ENCODE measurements at places on chromosomes 16 and 17.

GRCh38 chr16:5216441-5217080 is 119.0 kb upstream of the EEF2KMT start:
- no peak for DNase-seq

DNA sequence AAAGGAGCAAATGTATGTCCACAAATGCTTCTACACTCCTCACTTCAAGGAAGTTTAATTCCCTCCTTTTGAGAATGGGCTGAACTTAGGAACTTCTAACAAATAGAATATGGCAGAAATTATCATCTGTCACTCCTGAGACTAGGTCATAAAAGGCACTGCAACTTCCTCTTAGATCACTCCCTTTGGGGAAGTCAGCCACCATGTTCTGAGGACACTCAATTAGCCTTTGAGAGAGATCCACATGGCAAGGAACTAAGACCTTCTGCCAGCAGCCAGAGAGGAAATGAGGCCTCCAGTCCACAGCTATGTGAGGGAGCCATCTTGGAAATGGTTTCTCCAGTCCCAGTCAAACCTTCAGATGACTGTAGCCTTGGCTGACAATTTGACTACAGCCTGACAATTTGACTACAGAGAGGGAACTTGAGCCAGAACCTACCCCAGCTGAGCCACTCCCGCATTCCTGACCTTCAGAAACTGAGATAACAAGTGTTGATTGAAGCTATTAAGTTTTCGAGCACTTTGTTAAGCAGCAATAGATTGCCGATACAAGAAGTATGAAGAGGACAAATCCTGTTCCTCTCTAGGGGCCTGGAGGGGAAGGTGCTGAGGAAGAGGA is 113.4 kb upstream of the SEC14L1 start:
- no peak for DNase-seq

DNA sequence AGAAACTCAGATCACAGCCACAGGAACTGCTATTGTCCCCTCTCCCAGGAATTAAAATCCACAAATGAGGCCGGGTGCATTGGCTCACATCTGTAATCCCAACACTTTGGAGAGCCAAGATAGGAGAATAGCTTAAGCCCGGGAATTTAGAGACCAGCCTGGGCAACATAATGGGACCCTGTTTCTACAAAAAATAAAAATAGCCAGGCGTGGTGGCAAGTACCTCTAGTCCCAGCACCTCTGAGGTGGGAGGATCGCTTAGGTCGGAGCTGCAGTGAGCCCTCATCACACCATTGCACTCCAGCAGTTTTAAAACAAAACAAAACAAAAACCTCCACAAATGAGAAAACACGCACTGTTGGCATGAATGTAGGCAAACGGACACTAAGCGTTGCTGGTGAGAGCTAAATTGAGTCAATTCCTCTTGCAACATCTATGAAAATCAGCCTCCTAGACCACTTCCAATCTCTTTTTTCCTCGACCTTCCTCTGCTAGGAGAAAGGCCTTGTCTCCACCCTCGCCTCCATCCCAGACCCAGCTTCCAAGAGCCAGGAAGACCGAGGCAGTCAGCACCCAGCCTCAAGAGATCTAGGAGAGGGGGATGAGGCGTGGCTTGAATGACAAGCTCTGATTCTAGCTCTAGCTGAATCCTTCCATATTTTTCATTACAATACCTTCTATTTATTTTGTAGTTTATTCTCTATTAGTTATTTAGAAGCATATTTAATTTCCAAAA is 14.8 kb downstream of the TLE7 start:
- no peak for DNase-seq

GRCh38 chr17:1227917-1228780 is 42.1 kb upstream of the BHLHA9 start:
- peak; percentile 16 for DNase-seq

DNA sequence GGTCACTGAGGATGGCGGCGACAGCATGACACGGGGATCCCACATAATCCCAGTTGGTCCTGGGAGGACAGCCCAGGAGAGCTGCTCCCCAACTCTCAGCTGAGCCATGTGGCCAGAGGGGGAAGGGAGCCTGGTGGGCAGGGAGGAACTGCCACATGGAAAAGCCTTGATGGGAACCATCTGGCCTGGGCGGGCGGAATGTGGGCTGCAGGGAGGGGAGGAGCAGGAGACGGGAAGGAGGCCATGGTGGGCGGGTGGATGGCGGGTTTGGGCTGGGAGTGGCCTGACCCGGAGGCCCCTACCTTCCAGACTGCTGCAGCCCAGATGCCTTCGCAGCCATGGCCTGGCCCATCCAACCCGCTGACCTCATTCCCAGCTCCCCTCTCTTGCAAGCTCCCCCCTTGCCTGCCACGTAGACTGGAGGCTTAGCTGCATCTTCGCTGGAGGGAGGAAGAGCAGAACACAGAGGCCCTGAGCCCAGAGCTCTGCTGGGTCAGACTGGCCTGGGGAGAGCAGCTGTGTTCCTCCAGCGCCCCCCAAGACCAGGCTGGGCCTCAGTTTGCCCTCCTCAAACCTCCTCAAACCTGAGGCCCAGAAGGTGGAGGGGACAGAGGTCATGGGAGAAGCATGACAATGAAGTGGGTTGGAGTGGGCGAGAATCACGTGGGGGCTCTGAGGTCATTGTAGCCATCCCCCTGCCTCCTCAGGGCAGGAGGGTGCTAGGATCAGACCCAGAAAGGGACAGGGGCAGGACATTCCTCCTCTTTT is 8.2 kb upstream of the COL1A1 start:
- DNase-seq = no peak

- peak; percentile 9 for DNase-seq
Measured at GRCh38 chr17:81294512-81295030, 536 bp downstream of the SLC38A10 start.

DNA sequence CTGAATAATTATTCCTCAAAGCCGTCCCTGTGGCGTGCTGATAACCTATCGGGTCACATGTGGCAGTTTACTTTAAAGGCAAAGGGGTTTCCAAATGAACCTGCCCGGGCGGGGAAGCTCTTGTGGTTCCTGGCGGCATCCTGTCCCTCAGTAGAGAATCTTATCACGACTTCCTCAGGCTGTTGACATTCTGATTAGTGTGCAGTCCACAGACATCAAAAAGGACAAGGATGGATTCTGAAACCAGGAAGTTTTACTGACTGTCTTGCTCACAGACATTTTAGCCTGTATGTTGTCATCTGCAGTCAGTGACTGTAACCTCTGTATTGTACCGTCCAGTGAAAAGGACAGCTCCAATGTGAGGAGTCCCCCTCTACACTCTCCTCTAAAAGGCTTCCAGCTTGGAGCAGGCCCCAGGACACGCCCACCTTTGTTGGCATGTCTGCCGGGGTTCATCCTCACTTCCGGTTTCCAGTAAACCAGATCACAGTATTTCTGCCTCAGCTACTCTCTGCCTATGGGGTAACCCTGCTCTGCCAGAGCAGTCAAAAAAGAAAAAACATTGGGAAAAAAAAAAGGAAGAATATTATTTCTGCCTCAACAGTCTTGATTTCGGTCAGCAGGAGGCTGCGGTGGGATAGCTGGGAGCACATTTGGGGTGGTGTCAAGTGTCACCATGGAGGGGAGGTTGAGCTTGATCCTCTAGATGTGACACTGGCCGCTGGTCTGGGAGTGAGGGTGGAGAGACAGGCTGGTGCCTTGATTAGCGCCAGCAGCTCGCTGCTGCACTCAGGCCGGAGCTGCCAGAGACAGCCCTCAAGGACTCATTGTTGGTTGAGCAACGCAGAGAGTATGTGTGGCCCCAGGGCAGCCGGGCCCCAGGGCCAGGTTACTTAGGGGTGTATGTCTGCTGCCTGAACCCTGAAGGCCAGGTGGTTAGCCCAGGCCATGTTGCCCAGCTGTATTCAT is 89.0 kb upstream of the DNAH17 start:
- DNase-seq = peak; percentile 50

- DNase-seq = no peak
Measured at GRCh38 chr17:73274490-73274889, 12.8 kb upstream of the CPSF4L start.

DNA sequence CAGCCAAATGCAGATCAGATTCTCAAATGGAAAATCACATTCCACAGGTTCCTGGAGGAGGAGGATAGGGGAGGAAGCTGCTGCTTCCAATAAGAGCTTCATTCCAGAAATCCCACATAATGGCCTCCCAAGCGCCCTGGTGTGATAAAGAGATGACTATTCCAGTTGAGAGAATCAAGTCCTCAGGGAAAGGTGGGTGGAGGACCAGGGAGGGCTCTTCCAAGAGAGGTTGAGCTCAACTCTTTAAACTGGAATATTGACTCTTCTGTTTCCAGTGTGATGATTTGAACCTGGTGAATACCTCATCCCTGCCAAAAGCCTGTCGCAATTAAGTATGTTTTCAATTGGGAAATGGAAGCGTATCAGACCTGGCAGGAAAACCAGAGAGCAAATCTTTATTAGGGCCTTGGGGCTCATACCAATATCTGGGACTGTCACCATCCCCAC is 81.4 kb upstream of the DYNLRB2 start:
- no peak for DNase-seq

- no peak for DNase-seq
Measured at GRCh38 chr17:30210366-30210765, 25.1 kb downstream of the SLC6A4 start.

GRCh38 chr17:77927777-77928518 is 30.6 kb upstream of the TNRC6C start:
- no peak for DNase-seq

DNA sequence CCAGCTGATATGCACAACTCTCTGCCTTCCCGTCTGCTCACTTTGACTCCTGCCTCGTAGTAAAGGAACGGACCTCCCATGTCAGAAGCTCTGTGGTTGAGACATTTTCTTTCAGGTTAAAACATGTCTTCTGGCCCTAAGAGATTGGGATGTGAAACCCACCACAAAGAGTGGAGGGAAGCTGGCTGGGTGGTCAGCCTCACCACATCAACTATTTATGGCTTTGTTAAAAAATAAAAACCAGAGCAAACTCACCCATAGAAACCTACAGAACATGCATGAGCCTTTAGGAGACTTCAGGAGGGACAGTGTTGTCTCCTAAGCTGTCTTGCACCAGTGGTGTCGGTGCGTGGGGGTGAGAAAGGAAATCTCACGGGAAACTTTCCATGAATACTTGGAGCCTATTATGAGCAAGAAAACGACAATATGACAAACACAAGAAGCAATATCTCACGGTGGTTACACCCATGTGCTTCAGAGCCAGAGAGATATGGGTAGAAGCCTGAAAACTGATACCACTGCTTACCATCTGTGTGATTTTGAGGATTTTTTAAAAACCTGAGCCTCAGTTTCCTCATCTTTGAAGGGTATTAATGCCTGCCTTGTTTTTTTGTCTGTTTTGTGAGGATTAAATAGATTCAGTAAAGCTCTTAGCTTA is 61.7 kb upstream of the XYLT1 start:
- DNase-seq = no peak

DNA sequence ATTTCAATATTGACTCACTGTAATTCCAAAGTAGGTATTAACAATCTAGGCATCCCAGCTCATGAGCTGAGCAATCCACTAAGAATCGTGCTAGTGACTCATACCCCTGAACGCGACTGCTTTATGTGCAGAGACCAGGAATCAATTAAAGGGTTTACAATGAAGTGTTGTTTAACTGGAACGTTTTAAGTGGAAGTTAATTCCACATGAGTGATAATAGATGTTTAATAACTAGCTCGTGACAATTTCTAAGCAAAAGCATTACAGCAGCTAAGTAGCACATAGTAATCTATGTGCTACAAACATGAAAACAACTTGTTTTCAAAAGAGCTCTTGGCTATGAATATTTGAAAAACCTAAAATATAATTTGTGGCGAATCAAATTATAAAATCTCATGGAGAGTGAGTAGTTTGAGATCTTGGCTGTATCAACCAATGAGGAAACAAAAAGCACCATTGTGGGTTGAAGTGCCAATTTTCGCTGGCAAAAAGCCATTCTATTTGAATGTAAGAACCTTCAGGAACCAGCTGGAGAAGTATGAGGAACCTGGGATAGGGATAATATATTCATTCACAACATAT is 9.4 kb downstream of the GJC1 start:
- no peak for DNase-seq

- no peak for DNase-seq
Measured at GRCh38 chr16:82400046-82400445, 226.7 kb upstream of the CDH13 start.

DNA sequence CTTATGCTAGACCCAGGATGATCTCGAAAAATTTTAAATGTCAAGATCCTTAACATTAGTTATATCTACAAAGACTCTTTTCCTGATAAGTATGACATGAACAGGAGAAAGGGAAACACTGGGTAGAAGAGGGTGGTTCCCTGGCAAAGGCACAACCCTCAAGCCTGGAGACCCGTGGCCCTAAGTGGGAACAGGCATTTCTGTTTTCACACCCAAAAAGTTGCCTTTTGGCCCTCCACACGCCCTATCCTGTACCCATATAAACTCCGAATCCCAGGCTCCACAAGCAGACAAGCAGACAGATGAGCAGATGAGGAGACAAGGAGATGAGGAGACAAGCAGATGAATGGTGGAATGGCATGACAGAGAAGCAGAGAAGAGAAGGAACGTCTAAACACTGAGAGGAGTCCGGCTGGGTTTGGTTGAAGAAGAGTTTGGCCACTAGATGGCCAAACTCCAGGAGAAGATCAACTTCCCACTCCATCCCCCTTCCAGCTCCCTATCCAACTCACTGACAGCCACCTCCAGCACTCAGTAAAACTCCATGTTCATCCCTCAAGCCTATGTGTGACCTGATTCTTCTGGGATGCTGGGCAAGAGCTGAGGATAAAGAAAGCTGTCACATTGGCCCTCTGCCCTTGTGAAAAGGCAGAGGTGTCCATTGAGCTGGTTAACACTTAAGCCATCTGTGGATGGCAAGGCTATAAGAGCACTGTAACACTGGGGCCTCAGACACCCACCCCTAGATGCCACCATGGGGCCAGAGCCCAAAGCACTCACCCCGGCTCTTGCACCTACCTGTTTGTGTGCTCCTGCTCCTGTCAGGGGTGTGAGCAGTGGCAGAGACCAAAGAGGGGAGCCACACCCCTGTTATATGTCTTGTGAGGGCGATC is 139.6 kb upstream of the FAM20A start:
- no peak for DNase-seq

Measured in T-helper 9 cell (primary cell).